ENCODE measurements at places on chromosomes 5 and 9.

DNA sequence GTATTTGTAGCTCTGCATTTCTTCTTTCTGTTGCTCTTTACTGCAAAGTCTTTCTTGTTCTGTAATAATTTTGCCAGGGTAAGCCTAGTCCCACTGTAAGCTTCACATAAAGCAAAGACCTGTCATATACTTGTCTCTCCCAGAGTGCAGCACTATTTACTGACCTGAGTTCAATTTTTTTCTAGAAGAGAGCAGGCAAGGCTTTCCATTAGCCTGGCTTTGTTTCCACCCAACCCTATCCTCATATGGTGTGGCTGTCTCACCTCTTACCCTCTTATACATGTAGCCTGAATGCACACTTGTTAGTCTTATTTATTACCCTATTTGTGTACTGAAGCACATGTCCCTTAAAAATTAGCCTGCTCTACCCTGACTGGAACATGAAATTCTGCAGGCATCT lies 170.4 kb downstream of the EFNA5 start:
- no peak for DNase-seq

GRCh38 chr9:99663297-99663696 lies 158.4 kb upstream of the NR4A3 start:
- no peak for DNase-seq

DNA sequence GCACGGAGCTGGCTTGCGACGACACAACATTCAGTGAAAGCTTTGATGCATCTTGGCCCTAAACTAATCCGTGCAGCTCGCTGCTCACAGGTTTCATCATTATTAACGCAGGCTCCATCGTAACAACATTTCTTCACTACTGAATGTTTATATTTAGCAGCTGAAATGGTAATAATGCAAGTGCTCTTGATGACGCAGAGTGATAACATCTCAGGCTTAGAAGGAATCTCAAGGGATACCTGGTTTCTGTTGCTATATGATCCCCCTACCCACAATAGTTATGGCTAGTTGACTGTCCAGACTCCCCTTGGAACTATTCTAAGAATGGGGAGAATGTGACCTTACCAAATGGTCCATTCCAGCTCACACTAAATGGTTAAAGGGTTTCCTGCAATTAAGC lies 36.2 kb downstream of the C5 start:
- no peak for DNase-seq

- DNase-seq, result no peak
Measured at GRCh38 chr9:131743096-131743495, 3.2 kb upstream of the RAPGEF1 start.

GRCh38 chr5:27083449-27084415 lies 45.3 kb upstream of the CDH9 start:
- no peak for DNase-seq

GRCh38 chr9:82363682-82364081 lies 375.1 kb downstream of the SPATA31D1 start:
- no peak for DNase-seq

- DNase-seq, result no peak
Measured at GRCh38 chr5:6994097-6994496, 280.9 kb downstream of the TENT4A start.

- no peak for DNase-seq
Measured at GRCh38 chr5:138602371-138603000, 27.3 kb upstream of the HSPA9 start.

DNA sequence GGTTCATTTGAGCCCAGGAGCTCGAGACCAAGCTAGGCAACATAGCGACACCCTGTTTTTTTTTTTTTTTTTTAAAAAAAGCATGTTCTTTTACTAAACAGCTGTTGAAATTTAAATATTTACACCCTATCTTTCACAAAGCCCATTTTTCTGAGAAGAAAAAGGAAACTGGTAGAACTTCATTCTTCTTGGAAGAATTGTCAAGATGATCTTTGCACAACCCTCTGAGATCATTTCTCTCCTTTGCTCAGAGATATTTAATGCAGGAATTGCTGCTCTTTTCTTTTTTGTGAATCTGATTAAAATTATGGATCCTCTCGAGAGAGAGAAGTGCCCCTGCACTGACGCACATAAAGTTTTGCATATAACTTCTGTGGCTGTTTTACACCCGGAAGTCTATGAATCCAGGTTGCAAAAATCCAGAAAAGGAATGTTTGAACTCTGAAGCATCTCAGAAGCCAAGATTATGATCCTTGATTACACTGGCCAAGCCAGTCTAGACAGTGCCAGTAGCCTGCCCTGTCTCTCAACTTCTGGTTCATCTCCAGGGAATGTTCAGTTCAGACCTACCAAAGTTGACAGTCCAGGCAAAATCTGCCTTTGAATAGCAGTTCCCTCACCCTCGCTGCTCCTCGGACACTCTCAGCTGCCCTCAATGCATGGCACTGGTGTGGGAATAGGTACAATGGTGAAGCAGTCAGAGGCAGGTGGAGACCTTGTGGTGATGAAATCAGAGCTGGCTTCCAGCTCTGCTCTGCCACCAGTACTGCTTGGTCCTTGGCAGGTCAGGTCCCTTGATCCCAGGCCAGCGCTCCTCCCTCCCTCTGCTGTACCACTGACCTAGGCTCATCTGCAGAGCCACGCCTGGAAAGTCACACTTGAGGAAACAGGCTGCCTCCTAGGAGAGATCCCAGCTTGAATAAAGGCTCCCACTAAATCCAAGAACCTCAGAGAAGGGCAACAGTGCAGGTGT lies 13.3 kb upstream of the SLC31A2 start:
- no peak for DNase-seq
